Left forelimb (tissue), 1 donor: ENCODE measurements at places on chromosomes 6 and 20.

GRCh38 chr6:144957236-144957937 lies 672.3 kb downstream of the UTRN start:
- no peak for DNase-seq

- no peak for DNase-seq
These were observed 142.0 kb upstream of the RIN2 start for GRCh38 chr20:19616081-19616480.

- DNase-seq = no peak
These were observed 63.7 kb upstream of the CD2AP start for GRCh38 chr6:47413752-47414422.

DNA sequence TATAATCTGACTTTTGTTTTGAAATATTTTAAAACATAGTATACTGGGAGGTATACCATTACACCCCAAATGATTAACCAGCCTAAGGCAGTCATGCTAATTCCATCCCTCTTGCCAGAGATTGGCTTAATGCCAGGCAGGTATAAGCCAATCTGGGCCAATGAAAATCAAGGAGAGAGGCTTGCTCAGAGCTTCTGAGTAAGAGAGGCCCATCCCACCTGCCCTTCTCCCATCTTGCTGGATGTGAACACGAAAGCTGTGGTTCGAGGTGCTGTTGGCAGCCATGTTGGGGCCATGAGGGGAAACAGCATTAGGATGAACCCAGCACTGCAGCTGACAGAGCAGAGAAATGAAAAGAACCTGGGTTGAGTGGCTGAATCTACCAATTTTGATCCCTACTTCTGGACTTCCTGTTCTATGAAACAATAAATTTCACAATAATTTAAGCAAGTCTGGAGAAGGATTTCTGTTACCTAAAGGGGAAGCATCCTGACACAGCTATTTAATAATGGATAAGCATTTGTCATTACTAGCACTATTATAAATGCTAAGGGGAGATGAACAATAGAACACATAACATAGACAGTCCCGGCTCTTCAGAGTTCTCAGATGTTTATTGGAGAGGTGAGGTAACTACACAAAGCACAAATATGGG lies 152.3 kb downstream of the CDC5L start:
- peak; percentile 18 for DNase-seq

DNA sequence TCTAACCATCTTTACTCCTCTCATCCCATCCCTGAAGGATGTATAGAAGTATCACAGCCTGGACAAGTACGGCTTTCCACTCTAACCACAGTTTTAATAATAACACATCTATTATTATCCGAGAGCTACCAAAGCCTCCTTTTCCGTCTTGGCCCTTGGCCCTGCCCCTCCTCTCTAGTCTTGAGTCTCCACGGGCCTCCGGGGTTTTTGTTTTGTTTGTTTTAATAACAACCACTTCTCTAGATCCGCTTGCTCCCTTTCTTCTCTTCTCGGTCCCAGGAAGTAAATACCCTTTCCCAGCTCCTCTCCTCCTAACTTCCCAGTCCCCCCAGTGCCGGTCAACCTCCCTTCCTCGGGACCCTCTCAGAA lies 661 bp downstream of the LCA5 start:
- no peak for DNase-seq

- DNase-seq = no peak
These were observed 218.2 kb downstream of the OR2B2 start for GRCh38 chr6:27693766-27694546.
